ENCODE measurements at places on chromosomes 1 and 21.

DNA sequence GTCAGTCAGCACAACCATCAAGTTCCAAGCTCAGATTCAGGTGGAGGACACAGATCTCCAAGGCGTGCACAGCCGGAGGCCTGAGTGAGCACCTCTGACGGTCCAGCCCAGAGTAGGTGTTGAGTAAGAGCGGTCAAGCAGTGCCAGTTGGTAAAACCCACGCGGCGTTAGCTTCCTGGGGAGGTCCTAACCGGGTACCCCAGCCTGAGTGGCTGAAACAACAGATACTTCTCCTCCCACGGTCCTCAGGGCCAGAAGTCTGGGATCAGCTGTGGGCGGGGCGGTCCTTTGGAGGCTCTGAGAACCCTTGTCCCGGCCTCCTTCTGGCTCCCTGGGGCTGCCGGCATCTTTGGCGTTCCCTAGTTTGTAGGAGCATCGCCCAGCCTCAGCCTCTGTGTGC, 94.4 kb downstream of the PRDM16 start:
- peak; percentile 77 for DNase-seq

GRCh38 chr1:231964241-231964640, 337.7 kb downstream of the DISC1 start:
- DNase-seq, result no peak

DNA sequence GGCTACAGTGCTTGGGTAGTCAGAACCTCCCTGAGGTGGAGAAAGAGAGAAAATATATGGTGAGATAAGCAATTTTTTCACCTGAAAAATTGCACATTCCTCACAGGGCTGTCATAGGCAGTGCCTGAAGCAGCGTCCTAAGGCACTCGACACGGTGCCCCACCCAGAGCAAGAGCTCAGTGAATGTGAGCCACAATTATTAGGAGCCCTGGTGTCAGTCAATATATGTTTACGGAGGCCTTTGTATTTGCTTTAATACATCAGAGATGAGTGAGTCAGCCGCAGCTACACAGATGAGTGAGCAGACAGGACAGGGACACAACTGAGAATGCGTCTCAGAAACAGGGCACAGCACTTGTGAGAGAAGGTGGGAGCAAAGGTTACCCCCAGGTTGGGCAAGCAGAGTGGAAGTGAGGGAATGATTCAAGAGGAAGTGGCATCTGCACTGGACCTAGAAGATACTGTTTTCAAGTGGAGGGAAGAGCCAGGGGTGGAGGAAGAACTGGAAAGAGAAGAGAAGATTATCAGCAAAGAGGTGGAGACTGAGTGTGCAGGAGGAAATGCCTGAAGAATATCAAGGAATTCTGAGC, 5.2 kb upstream of the PIGC start:
- no peak for DNase-seq

- no peak for DNase-seq
These were observed 69.5 kb downstream of the LUZP1 start for GRCh38 chr1:23099171-23099536.

- no peak for DNase-seq
These were observed 3.0 kb downstream of the SLC44A3 start for GRCh38 chr1:94823116-94823515.

DNA sequence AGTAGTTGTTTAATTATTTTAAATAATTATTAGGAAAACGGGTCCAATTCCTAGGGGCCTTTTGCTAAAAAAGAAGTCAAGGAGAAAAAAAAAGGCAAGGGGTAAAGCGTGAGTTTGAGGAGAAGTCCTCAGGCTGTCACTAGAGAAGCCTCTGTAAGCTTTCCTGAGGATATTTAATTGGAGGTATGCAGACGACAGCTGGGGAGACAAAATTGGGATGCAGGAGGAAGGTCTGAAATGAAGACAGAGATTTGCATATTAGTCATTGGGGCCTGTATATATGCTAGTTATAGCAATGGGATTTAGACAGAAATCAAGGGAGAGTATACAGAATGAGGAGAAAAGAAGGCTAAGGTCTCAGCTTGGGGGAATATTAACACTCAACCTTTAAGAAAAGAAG, 8.6 kb downstream of the ATP6V1G3 start:
- DNase-seq, result no peak

DNA sequence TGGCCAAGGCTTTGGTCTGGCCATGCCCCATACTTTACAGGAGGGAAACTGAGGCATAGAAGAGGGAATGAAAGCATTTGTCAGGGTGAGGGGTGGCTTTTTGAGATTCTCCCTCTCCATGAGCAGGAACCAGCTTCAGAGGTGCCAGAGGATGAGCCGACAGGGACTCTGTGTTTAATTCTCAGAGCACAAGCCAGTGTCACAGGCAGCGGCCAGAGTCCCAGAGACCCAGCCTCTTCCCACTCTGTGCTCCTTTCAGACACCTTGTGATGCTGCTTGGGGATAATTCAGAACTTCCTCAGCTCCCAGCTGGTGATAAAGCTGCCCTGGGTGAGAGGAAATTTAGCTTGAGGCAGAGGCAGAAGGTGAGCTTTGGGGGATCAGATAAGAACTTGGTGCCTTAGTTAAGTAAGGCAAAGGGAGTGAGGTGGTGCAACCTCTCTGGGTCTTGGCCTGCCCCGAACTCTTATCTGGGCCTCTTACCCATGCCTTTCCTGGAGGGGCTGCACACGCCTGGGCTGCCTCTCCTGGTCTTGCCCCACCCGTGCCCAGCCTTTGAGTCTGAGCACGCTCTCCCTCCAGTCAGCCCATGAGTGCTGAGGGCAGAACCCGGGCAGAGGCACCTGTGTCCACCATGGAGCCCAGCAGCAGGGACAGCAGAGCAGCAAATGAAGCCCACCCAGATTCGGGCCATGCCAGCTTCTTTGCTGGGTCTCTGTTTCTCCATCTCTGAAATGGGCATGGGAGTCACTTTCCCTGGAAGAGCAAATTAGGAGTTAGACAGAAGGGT, 175.6 kb upstream of the C1orf174 start:
- DNase-seq, result no peak

DNA sequence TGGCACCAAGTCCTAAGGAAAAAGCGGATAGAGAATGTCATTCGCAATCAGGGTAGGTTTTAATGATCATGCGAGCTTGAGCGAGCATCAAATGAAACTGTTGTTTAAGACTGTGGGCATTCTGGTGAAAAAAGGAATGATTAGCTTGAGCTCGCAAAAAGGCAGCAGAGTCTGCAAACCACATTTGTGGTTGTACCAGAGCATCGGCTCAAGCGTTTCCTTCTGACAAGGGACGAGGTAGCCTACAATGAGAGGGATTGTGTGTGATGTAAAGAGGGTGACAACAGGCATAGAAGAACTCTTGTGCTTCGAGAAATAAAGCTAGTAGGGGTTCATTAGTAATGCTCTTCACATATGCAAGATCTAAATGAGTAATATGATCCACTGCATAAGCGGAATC, 11.1 kb upstream of the CD48 start:
- no peak for DNase-seq

GRCh38 chr1:2971609-2972008, 49.7 kb upstream of the ACTRT2 start:
- no peak for DNase-seq

DNA sequence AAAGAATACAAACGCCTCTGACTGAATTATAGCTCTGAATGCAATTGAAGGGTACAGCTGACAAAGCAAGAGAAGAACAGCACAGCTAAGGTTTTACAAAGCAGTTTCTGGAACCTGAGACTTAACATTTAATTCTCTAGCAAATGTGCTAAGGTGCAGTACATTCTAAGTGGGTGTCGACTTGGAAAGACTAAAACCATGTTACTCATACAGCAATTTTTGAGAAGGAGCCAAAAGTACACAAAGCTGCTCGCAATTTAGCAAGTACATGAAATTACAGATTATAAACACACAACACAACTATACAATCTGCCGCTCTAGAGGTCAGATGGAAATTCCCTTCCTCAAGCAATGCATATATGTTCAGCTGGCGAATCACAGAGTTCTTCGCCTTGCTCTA, 121.9 kb downstream of the TIAM1 start:
- DNase-seq, result no peak

- DNase-seq, result no peak
These were observed 39.5 kb downstream of the TGFB2 start for GRCh38 chr1:218384581-218384993.

DNA sequence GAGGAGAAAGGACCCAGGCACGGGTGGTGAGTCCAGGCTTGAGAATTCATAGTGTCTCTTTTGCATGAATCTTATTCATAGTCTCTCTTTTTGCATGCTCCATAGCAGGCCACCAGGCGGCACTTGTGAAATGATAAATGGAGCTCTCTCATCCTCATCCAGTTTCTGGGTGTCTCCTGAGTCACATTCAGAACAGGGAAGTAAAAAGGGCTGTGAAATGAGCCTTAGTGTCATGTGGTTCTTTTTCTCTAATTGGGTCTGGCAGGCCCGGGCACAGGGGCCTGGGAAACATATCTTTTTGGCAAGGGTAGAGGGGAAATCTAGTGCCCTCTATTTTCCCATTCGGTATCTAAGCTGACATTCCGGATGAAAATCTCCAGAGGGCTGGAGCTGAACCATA, 19.1 kb upstream of the NCF2 start:
- DNase-seq, result peak; percentile 77

DNA sequence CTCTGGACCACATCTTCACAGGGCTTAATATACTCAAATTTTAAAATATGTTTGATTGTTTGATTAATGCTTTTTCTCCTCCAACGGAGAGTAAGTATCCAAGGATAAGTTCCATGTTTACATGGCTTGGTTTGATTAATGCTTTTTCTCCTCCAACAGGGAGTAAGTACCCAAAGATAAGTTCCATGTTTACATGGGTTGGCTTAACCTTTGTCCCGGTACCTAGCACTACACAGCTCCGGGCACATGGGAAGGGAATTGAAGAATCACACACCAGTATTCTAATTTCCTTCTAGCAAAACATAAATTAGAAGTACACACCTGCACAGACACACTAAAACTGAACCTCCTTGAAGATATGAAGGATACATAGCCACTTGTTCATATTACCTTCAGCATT, 77.5 kb downstream of the ARID4B start:
- no peak for DNase-seq
